ENCODE measurements at places on chromosomes 3 and 15.

GRCh38 chr3:124700880-124701684 lies 29.2 kb upstream of the UMPS start:
- no peak for DNase-seq

DNA sequence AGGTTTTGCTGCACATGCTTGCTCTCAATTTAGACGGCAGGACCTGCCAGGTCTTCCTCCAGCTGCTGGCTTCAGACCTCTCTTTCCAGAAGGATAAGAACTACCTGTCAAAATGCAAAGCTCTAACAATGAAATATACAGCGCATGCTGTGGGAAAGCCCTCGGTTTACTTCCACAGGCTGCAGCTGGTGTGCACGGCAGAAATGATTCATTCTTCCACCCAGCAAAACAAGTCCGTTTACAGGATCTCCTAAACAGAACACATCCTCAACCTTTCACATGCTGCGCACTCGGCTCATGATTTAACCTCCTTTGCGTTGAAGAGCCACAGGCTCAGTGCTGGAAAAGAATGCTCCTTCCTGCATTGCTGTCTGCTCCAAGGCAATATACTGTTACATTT lies 92.4 kb upstream of the WNT5A start:
- no peak for DNase-seq

GRCh38 chr3:18024715-18025114 lies 282.3 kb upstream of the TBC1D5 start:
- no peak for DNase-seq

- DNase-seq = no peak
These were observed 26.2 kb upstream of the SLC12A8 start for GRCh38 chr3:125238759-125239158.

DNA sequence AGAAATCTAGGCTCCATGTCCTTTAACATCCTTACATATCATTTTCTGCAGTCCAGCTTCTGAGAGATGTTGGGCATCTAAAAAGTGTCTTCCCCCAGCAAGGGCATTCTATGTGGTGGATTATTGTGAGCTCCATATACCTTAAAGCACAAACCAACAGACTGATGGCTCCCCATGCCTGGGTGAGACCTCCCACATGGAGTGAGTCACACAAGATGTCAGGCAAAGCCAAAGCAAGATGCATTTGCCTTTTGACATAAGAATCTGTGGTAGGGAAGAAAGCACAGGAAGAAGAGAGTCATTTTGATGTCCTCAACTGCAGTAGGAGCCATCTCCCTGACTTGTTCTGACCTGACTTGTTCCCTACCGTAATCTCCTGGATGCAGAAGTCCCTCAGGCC lies 238.7 kb upstream of the EIF1B start:
- DNase-seq = no peak

DNA sequence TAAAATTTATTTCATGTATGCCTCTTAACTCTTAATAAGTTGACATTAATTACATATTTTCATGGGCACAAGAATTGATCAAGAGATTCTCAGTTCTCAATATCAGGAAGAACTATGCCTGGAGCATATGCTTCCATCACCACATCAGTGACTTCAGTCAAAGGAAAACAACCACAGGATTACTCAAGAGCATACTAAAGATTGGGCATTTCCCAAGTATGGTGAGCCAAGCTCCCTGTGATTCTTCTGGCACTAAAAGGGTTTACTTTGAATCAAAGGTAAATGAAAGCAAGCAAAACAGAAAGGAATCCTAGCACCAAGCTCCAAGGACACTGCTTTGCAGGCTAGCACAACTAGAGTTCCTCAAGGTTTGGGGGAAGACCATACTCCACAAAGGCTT lies 44.6 kb downstream of the FMN1 start:
- peak; percentile 61 for DNase-seq

DNA sequence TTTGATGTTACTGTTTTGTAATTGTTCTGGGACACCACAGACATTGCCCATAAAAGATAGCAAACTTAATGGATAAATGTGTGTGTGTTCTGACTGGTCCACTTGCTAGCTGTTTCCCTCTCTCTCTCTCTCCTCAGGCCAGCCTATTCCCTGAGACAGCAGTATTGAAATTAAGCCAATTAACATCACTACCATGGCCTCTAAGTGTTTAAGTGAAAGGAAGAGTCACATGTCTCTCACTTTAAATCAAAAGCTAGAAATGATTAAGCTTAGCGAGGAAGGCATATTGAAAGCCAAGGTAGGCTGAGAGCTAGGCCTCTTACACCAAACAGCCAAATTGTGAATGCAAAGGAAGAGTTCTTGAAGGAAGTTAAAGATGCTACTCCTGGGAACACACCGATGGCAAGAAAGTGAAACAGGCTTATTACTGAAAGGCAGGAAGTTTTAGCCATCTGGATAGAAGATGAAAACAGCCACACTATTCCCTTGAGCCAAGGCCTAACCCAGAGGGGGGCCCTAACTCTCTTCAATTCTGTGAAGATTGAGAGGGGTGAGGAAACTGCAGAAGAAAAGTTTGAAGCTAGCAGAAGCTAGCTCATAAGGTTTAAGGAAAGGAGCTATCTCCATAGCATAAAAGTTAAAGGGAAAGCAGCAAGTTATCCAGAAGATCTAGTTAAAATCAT lies 295.1 kb downstream of the CHST2 start:
- DNase-seq = no peak

GRCh38 chr3:8653800-8654408 lies 9.3 kb upstream of the SSUH2 start:
- DNase-seq = no peak

GRCh38 chr3:120364821-120365220 lies 15.7 kb upstream of the LRRC58 start:
- no peak for DNase-seq

GRCh38 chr3:158727206-158728060 lies 4.8 kb downstream of the RARRES1 start:
- peak; percentile 78 for DNase-seq

DNA sequence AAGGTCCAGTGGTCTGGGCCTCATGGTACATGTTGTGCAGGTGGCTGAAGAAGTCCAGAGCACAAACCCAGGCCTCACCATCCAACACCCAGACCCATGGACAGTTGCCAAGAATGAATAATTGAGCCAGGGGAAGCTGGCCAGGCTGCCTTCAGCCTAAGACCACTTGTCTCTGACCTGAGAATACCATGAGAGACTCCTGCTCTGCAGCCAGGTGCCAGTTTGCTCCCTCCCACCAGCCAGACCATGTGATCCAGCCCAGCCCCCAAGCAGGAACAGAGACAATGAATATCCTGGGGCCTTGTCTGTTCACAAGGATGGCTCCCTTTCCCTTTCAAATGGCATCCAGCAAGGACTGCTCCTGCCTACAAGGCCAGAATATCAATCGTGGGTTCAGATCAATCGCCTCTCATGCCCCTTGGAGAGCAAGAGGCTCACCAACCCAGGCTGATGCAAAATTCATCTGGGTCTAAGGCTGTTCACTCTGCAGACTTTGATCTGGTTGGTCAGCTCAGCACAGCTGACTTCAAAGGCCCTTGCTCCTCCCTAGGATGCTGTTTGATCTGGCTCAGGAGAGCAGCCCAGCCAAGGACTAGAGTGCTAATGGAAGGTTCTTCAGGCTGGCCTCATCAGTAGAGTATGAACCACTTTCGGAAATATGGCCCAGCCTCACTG lies 13.4 kb downstream of the TRAIP start:
- no peak for DNase-seq

GRCh38 chr3:49701388-49702077 lies 12.2 kb downstream of the RNF123 start:
- no peak for DNase-seq

DNA sequence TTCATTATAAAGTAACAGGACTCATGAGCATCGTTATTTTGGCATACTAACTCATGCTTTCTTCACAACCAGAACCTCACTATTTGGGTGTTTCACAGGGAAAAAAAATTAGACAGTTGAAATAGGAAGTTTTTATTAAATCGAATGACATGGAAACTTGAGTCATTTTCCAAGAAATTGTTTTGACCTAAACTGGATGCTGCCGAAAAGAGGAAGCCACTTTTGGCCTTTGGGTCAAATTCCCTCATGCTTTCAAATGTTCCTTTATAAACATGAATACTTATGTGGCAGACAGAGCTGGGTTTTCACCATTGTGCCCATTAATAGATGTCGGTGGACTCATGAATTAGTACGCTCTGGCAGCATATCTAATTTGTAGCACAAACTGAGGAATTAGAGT lies 224.9 kb downstream of the MCTP2 start:
- no peak for DNase-seq

DNA sequence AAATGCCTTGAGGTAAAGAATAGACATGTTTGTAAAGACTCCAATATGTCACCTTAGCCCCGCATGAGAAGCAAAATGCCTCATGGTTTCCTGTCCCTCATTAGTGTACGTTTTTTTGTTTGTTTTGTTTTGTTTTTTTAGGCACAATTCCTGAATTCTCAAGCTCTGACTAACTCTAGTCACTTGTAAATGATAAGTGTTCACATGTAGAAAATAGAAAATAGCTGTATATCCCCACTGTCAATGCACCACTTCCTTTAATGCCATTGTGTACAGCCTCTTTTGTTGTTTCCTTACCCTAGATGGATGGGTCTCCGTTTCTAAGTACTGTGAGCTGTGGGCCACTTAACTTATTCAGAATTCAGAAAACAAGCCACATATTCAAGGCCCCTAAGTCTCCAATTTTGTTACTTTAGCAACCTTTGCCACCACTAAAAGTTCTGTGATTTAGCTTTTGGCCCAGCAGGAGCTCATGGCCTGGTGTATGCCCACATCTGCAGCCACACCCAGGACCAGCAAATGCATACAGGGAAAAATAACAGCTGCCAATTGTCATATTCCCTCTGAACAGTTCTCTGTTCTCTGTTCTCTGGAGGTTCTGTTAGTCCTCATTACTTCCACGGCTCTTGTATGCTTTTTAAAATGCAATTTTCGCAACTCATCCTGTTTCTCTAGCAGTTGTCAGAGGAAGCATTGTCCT lies 655.5 kb downstream of the GBE1 start:
- DNase-seq = peak; percentile 1

DNA sequence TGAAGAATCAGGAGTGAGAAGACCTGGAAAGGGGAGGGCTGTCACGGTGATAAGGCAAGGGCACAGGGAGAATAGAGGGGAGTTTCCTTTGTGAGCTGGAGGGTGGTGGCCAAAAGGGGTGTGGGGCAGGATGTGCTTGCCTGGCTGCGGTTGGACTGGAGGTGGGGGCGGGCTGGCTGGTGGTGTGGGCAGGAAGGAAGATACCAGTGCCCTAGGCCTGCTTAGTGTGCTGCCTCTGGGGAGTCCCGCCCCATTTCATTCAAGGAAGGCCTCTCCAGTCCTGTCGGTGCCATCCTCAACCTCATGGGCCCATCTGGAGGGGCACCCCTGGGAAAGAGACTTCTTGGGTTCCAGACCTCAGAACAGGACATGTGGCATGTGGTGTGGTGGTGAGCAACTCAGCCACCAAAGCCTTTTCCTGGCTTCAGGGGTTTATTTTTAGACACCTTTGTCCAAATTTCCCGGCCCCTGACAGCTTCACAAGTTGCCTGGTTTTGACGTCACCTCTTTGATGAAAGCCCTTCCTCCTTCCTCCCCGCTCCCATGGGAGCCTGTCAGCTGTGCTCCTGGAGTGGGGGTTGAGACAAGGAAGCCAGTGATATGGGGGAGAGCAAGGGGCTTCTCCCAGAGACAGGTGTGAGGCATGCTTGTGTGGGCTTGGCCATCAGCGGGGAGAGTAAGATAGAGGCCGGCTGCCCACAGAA lies 15.6 kb downstream of the TEX264 start:
- DNase-seq = no peak

DNA sequence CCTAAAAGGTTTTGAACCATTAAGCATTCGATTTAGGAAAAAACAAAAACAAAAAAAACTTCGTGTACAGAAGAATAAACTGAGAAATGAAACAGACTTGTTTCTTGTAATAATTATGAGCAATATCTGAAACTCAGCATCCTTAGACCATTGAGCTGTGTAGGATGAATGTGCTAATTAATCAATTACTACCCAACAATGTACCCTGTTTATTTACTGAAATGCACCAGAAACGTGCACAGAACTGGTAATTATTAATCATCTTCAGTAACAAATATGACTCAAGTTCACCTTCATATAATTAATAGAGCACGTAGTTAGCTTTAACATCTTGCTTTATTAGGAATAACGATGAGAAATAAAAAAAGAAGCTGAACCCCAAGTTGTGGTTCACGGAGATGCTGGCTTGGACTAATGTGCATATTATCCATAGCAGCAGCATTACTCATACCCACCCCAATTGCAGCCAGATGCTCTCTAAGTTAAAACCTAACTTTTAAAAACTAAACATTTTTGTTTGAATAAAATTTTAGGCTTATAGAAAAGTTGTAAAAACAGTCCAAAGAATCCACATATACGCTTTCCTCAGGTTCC lies 10.2 kb upstream of the C15orf61 start:
- DNase-seq = no peak

DNA sequence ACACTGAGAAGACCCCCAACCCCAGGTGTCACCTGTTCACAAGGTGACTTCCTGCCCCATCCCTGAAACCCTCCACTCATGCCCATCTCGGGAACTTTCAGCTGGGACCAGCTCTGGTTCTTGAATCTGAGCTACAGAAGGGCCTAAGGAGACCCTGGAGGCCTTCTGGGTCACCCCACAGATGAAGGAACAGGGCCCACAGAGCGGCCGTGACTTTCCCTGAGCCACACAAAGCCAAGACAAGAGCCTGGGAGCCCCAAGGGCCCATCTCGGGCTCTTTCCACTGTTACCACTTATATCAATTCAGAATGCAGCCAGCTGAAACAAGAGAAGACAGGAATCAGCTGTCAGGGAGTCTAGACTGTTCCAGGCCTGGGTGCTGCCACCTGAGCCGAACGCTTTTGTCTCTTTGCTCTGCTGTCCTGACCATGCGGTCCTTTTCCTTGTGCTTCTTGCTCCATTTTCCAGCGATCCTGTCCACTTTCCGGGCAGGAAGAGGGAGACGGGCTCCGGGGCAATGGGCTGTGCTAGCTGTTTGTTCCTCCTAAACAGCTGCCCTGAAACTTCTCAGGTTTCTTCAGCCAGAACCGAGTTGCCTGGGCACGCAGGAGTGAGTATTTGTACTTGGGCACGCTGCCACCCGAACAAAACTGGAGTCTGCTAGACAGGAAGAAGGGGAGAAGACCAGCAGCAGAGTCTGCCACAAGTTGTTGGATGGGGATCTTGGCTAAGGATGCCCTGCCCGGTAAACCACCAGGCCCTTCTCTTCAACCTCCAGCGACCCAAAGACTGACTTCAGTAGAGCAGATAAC lies 28.0 kb upstream of the PIGZ start:
- DNase-seq = no peak

DNA sequence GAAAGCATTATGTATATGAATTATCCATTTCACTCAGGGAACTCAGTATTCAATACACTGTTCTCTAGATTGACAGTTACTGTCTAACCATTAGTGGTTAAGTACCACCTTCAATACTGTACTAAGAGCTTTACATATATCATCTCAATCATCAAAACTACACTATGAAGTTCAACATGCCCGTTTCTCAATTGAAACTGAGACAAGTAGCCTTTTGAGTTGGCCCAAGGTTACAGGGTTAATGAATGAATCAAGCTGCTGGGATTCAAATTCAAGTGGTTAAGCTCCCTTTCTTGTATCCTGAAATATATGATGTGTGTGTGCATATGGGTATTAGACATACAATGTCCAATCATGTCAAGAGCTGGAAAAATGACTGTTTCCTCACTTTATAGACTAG lies 5.8 kb downstream of the TASOR start:
- DNase-seq = no peak

All from LoVo (cell line).